Left ventricle myocardium superior (tissue), 1 donor: ENCODE measurements at places on chromosomes 6 and 20. TPM values are rescaled to one million over a fixed set of nuclear protein-coding genes. Genes with fewer than 3 reads are reported as not detected.

GRCh38 chr6:14292119-14292518, 174.5 kb downstream of the CD83 start:
- DNase-seq: no peak

- no peak for DNase-seq
Observed at GRCh38 chr6:149012040-149012545, 265.3 kb downstream of the UST start.

DNA sequence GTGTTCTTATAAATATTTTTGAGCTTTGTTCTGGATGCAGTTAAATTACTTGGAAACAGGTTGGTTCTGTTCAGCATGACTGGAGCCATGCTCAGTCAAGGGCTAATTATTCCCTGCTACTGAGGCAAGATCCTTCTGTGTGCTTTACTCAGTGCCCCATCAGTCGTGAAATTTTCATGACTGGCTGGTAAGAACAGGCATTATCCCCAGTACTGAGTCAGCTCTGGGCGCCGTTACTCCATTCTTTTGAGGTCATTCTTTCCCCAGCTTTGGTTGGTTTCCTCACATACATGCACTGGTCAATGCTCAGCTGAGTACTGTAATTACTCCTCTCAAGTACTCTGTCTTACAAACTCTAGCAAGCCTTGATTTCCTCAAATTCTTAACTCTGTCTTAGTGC, 71.3 kb downstream of the CDKAL1 start:
- no peak for DNase-seq

DNA sequence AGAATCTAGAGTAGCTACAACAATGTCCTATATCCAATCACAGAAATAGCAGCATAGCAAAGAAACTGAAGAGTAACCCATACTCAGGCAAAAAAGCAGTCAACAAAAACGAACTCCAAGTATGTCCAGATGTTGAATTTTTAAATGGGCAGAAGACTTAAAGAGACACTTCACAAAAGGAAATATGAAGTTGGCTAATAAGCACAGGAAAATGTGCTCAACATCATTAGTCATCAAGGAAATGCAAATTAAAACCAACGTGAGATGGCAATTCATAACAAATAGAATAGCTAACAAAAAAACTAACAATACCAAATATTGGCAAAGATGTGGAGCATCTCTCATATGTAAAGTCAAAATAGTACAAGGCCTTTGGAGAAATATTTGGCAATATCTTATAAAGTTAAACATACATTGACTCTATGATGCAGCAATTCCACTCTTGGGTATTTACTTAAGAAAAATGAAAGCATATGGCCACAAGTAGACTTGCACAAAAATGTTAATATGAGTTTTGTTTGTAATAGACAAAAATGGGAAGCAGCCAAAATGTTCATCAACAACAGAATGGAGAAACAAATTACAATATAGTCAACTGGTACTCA, 37.7 kb downstream of the FRK start:
- no peak for DNase-seq

DNA sequence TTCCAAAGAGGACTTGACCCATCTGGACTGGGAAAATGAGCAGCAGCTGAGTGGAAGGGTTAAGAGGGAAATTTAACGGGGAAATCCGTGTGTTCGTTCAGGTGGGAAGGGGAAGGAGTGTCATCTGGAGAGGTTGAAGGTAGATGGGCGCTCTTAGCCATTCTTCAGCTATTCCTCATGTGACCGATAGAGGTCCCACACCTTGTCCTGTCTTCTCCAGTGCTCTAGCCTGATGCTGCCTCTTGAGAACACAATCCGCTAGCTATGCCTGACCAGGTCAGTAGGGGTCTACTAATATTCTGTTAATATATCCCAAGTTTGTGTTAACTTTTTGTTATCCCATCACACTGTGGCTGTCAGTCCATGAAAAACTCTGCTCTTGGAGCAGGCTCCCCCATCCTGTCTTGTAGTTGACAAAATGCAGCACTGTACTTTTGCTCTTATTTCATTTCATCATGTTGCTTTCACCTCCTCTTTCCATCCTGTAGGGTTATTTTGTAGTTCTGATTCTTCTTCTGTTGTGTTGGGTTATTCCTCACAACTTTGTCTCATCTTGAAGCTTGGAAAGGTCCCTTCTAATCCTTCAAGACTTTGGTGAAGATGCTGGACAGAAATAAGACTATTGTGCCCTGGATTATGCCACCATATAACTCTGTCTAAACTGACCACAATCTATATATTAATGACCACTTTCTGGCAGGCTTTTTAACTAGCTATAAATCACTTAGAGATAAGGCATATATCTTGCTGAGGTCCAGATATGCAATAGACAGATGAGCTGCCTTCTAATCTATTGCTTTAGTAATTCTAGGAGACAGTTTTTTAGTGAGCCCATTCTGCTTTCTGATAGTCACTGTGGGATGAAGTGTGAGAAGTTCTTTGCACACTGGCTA, 123.4 kb upstream of the SUPT3H start:
- no peak for DNase-seq

DNA sequence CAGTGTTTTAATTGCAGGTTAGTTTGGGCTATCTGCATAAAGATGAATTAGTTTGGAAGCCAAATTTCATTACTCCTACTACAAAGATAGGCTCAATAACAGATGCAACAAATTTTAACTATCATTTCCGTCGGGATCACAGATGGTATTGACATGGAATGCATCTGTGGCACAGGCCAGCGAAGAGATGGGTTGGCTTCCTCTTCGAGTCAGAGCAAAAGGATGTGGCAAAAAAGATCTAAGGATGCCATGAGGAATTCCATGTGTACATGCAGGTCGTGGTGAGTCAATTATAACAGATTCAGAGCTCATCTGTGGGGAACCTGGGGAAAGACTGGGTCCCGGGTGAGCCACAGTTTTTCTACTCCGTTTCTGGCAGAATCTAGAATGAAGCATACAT, 83.0 kb upstream of the CITED2 start:
- no peak for DNase-seq

- DNase-seq: no peak
Observed at GRCh38 chr6:149867876-149868640, 3.9 kb upstream of the LRP11 start.

DNA sequence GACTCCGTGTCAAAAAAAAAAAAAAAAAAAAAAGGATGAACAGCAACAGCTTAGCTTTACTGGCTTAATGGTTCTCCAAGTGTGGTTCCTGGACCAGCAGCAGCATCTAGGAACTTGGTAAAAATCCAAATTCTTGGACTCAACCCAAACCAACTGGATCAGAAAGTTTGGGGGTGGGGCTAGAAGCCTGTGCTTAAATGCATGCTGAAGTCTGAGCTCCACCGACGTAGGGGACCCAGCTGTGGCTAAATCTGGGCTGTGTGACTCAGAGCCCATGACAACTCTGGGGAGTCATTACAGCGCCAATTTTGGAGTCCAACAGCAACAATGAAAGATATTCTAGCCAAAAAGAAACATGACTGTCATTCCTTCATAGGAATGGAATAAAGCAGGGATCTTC, 13.6 kb upstream of the CHD6 start:
- DNase-seq: peak; percentile 65

GRCh38 chr20:24933266-24933908, 15.7 kb upstream of the CST7 start:
- no peak for DNase-seq

DNA sequence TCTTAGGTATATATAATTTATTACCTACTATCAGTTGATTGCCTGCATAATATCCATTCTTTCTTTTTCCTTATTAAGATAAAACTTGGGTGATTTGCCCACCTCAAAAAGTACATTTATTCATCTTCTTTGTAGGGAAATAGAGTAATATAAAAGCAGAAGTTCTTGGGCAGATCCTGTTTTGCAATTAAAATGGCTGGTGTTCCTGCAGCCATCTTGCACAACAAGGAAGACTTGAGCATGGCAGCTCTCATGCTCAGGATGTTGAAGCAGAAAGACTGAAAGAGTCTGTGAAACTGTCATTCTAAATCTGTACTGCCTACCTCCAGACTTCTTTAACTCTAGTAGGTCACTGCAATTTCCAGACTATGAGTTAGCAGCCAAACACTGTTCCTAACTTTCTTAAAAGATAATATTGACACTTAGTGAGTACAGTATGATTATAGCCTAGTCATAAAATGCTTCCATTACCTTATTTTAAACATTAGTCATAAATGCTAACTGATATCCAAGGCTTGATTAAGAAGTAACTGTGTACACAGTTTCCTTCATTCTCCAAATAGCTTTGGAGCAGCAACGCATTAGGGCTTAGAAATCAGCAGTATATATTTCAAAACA, 24.6 kb upstream of the HTR1B start:
- DNase-seq: no peak

DNA sequence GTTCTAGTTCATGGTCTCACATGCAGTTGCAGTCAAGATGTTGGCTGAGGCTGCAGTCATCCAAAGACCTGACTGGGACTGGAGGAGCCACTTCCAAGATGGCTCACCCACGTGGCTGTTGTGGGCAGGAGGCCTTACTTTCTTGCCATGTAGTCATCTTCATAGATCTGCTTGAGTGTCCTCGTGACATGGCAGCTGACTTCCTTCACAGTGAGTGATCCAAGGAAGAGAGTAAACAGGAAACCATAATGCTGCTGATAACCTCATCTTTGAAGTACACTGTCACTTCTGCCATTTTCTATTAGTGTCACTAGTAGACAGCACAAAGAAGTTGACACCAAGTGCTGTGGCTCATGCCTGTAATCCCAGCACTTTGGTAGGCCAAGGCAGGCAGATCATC, 40.1 kb upstream of the AKIRIN2 start:
- no peak for DNase-seq

DNA sequence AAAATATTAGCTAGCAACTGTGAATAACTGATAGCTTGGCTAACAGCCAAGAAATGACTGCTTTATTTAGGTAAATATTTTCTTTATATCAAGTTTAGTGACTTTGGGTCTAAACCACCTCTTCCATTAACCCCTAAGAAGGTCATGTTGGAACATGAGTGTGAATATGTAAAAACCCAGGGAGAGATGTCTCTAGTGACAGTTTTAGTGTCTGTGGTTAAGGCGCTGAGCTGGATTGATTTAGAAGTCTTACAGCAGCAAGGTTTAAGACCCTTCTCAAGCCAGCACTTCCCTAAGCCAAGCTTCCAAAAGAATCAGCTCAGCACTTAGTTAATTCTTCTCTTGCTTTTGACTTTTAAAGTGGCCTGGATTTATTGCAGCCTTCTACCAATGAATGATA, 11.4 kb upstream of the SIRT5 start:
- DNase-seq: no peak

GRCh38 chr6:1554476-1555310, 55.0 kb upstream of the FOXC1 start:
- peak; percentile 90 for DNase-seq

- DNase-seq: no peak
Observed at GRCh38 chr6:124430740-124431318, 531.4 kb upstream of the RNF217 start.

DNA sequence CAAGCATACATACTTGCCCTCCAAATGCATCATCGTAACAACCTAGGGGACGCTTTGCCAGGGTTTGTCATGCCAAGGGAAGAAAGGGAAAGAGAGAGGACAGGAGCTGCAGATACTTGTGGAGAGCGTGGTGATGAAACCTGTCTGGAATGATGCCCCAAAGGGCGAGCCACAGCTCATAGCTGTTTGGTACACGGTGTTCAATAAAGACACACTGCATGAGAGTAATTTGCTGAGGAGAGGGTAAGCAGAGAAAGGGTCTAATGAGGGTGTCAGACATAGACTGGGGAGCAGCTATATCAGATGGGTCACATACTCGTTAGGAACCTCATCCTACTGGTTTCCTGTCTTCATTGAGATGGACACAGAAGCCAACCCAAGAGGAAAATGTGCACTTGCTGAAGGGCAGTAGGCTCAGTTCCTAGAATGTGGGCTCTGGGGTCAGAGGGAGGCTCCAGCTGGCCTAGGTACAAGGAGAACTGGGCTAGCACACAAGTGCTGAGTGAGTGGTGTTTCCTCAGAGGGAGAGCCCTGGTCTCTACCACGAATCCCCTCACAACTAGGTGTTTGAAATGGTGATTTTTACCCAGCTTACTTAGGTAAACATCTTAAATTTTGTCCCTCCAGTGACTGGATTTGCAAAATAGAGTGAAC, 5.2 kb upstream of the FOXO3 start:
- DNase-seq: peak; percentile 76

DNA sequence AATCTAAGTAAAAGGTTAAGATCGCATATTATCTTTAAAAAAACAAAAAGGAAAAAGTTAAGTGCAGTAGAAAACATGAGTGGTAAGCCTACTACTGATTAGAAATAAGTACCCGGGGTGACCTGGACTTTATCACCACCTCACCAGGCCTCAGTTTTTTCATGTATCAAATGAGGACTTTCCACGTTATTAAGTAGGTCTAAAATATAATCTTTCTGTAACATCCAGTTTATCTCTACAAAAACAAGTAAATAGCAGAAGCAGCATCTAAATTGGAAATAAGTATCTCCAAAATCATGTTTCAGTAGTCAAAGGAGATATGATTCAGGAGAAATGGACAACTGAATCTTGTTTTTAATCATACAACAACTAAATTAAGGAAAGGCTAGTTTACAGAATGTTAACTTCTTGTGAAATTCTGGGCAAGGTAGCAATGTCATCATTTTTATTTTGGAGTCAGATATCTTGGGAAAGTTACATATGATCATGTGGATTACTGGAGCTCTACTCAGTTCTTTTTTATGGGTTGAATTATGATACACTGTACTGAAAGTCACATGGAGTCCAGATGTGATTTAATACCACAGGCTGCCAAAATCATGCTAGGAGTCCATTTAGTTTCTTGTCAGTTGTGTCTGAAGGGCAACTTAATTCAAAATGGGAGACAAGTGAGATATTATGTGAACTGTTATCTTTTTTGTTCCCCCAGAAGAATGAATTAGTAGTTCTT, 114.7 kb upstream of the PRL start:
- no peak for DNase-seq

DNA sequence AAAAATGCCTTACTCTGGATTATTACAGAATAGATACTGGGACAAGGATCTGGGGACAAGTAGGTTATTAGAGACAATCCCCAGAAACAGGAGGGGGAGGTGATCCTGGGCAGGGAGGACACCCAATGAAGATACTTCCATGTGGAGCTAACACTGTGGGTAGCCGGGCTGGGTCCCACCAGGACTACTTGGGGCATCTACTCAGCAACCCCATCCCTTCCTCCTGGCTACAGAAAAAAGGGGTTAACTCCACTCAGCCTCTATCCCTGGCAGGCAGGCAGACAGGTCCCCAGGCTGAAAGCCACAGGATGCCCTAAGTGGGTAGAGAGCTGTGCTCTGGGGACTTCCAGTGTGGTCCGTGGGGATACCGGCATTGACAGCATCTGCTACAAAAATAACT, 68.0 kb upstream of the NXT1 start:
- no peak for DNase-seq

EMILIN3 gene
- 4.3 TPM for total RNA-seq

ARFGEF2 gene
- total RNA-seq: 44.9 TPM

HLA-DQB1 gene
- 4.4 TPM for total RNA-seq

WFDC12 gene
- not detected for total RNA-seq

KCNK5 gene
- 0.50 TPM for total RNA-seq

RPS10 gene
- total RNA-seq: 604 TPM

F13A1 gene
- total RNA-seq: 100 TPM
